ENCODE measurements at places on chromosomes 11 and 22.

DNA sequence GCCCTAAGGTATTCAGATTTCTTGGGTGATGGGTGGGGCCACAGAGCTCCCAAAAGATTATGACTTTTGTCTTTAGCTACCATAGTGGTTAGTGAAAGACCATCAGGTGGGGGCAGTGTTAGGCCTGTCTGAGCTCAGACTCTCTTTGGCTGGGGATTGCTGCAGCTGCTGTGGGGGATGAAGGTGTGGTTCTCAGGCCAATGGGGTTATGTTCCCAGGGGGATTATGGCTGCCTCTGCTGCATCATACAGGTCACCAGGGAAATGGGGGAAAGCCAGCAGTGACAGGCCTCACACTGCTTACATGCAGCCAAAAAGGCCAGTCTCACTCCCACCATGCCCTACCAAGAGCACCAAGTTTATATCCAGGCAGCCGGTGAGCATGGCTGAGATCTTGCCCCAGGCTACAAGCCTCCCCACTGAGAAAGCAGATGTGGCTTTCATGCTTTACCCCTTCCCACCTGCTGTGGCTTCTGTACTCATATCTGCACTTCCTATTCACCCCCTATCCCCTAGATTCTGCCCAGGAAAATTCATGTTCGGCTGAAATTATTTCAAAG, 24.8 kb downstream of the CNTF start:
- no peak for DNase-seq

GRCh38 chr11:72724021-72724551, 28.1 kb downstream of the ARAP1 start:
- no peak for DNase-seq

DNA sequence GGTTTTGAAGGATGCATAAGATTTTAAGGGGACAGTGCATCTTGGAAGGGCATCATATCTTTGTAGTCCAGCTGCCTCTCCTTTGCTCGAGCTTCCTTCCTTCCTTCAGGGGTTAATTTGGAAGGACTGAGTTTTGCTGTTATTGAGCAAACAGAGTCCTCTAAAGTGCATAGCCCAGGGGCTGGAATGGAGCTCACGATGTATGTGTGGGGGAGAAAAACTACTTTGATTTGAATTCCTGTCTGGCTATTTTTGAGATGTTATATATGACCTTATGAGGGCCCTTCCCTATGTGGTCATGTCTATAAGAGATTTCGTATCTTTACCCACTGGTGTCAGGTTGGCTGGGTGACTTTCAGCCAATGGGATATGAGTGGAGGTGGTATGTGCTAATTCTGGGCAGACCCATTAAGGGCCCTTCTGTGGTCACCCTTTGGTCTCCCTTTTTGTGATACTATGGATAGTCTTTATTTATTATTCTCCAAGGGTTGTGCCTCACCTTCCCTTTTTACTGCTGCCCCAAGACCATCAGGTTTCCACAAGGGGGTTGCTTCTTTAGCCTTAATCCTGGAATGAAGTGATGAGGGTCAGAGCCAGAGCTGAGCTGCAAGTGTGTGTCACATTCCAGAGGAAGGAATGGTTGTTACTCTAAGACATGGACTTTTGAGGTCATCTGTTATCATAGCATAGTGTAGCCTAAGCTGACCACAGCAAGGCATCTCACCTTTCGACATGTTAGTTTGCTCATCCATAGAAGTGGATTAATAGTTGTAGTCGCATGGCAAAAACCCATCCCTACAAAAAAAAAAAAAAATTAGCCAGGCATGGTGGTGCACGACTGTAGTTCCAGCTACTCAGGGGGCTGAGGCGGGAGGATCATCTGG, 54.6 kb downstream of the LRRC74B start:
- DNase-seq, result no peak

DNA sequence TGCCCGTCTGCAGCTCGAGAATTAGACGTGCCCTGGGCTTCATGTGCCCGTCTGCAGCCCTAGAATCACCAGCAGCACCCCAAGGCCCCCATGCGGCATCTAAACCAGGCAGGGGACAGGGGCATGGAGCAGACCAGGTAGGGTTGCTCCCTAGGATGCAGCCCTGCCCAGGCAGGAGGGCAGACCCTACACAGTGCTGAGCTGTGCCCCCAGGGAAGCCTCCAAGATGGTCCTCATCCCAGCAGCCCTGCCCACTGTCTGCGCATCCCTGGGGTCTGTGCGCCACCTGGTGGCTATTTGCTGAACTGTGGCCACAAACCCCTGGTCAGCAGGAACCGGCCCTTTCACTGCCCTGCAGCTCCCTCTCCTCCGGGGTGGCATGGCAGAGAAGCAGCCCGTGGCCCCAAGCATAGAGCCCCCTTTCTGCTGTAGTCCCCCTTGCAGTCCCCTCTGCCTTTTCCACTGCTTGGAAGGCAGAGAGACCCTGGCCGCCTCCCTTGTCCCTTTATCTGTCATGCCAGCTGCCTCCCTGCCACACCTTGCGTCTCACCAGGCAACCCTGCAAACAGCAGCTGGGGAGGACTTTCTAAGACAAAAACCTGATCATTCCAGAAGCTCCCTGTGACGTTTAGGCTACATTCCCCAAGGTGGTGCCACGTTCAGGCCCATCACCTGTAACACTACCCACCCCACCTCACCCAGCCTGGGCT, 86.6 kb downstream of the KCNQ1 start:
- peak; percentile 69 for DNase-seq

DNA sequence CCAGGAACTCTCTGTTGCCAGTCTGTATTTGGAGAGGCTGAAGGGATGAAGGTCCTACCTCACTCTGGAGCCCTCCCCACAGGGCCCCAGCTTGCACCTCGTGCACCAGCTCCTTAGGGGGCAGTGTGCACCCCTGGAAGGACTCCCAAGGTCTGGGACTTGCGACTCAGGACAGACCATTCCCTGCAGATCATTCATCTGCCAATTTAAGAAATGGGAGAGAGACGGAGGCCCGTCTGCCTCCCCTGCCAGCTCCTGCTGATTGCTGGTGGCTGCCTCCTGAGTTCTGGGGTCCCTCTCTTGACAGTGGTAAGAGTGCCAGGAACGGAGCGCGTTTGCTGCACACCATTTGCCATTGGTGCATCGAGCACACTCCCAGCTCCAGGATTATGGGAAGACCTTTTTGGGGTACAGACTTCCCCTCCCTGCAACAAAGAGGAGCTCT, 27.4 kb upstream of the MALAT1 start:
- no peak for DNase-seq

- DNase-seq, result no peak
Observed at GRCh38 chr11:128825050-128825784, 41.9 kb downstream of the KCNJ1 start.

DNA sequence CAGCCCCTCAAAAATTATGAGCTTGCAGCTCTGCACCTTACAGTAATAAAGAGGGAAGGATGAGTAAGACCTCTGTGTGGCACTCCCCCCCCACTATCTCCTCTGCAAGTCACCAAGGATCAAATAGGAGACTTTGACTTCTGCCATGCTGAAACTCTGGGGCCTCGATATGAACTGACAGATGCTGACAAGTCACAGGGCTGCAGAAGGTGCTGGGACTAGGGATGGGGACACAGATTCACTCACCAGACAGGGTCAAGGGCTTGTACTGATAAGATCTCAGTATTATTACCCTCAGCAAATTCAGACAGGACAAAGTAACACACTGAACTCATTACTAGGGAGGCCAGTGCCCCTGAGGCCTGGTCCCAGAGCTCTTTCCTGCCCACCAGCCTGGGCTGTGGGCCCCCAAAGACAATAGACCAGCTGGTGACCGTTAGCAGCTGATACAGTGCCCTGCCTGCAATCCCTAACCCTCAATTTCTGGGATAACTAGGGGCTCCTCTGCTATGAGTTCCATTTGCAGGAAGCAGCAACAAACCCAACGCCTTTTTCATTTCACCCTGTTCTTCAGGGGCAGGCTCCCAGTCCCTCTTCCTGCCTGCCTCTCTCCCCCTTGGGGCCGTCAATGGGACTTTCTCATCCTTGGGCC, 20.1 kb downstream of the TMPRSS13 start:
- no peak for DNase-seq

All from activated CD4-positive, alpha-beta T cell treated with anti-CD3 and anti-CD28 coated beads, Interleukin-2, amount 50 U/mL, for 1 hour (primary cell).